ENCODE measurements at places on chromosomes 11 and 22. TPM values are rescaled to one million over a fixed set of nuclear protein-coding genes. Genes with fewer than 3 reads are reported as not detected.
A peak's percentile ranks its signal among the peaks of the same experiment; 100 is the strongest.

- peak; percentile 43 for DNase-seq
Observed at GRCh38 chr22:30047364-30047738, 32.9 kb upstream of the HORMAD2 start.

- DNase-seq, result no peak
Observed at GRCh38 chr22:44410451-44410991, 87.5 kb downstream of the RTL6 start.

DNA sequence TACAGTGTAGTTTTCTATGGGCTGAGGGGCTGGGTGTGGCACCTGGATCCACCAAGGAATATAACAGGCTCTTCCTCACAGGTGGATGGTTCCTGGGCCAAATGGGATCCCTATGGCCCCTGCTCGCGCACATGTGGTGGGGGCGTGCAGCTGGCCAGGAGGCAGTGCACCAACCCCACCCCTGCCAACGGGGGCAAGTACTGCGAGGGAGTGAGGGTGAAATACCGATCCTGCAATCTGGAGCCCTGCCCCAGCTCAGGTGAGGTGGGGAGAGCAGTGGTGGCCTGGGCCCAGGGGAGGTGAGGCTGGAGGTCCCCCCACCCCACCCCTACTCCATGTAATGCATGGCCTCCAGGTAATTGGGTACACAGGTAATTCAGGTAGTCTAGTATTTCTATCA, 20.7 kb downstream of the ADAMTS15 start:
- DNase-seq, result no peak

DNA sequence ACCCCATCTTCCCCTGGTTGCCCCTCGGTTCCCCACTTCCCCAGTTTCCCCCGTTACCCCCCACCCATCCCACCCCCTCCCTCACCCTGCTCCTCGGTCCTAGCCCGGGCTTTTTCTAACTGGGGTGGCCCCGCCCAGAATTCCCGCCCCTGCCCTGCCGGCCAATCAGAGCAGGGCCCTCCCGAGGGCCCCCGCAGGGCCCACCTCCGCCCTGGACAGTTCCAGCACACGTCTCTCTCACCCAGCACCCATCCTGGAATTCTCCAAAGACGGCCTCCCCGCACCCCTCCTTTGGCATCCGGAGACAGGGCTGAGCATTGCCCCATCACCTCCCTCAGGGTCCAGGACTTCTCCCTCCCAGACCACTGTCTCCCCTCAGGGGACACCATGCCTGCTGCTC, at the start of gene H19:
H19 (minus strand) TSS at position 88 of the 400 bp plus-strand sequence.
- DNase-seq, result no peak

- no peak for DNase-seq
Observed at GRCh38 chr11:126518972-126519690, 163.6 kb downstream of the ST3GAL4 start.

- peak; percentile 3 for DNase-seq
Observed at GRCh38 chr11:35662061-35662648, 420 bp upstream of the TRIM44 start.

DNA sequence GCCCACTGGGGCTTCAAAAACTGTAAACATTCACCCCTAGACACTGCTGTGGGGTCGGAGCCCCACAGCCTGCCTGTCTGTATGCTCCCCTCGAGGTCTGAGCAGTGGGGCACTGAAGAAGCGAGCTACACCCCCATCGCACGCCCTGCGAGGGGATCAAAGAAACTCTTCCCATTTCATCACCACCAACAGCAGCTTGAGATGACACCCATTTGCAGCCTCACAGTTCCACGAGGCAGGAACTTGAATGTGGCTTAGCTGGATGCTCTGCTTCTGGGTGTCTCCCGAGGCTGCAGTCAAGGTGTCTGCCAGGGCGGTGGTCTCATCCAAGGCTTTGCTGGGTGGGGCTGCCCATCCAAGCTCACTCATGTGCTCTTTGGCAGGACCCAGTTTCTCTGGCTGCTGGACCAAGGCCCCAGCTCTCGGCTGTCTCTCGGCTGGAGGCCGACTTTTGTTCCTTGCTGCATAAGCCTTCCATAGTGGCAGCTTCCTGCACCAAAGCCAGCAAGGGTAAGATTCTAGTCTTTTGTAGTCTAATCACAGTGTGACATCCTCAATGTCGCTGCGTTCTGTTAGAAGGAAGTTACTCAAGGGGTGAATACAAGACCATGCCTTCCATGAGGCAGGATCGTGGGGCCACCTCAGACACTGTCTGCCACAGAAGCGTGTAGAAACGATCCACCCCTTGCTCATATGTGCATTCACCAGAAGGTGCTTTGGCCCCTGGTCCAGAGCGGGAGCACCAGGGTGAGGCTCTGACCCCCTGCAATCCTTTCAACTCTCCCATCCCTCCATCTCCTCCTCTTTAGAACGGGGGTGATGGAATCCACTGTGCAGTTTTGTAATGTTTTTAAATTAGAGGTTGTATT, 46.2 kb upstream of the SEPTIN5 start:
- no peak for DNase-seq

DNA sequence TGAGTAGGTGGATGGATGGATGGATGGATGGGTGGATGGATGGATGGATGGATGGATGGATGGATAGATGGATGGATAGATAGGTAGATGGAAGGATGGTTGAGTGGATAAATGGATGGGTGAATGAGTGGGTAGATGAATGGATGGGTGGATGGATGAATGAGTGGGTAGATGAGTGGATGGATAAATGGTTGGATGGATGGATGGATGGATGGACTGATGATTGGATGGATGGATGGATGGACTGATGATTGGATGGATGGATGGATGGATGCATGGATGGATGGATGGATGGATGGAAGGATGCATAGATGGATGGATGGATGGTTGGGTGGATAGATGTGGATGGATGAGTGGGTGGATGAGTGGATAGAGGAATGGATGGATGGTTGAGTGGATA, 13.2 kb upstream of the SYT8 start:
- no peak for DNase-seq

DNA sequence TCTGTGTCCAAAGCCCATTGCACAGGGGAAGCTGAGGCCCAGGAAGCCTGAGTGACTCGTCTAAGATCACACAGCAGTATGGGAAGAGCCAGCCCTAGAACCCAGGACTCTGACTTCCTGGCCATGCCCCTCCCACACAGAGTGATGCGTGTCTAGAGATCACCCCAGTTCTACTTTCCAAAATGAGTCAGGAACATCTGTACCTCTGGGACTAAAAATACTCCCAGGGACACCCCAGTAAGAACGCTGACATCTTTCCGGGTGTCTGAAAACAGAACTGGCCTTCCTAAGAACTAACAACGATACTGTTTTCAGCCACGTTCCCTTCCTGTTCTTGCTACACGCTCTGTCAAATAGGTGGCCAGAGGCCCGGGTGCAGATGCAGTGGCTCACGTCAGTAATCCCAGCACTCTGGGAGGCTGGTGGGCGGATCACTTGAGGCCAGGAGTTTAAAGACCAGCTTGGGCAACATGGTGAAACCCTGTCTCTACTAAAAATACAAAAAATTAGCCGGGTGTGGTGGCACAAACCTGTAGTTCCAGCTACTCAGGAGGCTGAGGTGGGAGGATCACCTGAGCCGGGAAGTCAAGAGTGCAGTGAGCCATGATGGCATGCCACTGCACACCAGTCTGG, 21.7 kb upstream of the PDGFB start:
- DNase-seq, result no peak

DNA sequence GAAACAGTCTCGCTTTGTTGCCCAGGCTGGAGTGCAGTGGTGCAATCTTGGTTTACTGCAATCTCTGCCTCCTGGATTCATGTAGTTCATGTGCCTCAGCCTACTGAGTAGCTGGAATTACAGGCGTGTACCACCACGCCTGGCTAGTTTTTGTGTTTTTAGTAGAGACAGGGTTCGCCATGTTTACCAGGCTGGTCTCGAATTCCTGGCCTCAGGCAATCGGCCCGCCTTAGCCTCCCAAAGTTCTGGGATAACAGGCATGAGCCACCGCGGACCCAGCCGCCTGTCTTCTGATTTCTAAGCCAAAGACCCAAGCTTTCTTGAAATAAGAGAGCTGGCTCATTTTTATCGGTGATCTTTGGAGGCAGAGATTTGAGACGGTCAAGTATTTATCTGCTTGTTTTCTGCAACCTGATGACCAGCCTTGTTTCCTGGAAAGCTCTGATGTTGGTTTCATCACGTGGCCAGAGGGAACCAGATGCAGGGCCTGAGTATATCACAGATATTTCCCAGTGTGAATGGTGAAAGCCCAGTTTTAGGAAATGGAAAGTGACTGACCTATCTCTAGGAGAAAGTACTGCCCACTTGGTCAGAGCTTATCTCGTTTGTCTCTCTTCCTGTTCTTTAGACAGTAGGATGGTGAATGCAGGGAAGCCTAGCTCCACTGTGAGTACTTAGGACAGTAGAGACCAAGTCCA, 5.7 kb upstream of the SIDT2 start:
- peak; percentile 70 for DNase-seq

DNA sequence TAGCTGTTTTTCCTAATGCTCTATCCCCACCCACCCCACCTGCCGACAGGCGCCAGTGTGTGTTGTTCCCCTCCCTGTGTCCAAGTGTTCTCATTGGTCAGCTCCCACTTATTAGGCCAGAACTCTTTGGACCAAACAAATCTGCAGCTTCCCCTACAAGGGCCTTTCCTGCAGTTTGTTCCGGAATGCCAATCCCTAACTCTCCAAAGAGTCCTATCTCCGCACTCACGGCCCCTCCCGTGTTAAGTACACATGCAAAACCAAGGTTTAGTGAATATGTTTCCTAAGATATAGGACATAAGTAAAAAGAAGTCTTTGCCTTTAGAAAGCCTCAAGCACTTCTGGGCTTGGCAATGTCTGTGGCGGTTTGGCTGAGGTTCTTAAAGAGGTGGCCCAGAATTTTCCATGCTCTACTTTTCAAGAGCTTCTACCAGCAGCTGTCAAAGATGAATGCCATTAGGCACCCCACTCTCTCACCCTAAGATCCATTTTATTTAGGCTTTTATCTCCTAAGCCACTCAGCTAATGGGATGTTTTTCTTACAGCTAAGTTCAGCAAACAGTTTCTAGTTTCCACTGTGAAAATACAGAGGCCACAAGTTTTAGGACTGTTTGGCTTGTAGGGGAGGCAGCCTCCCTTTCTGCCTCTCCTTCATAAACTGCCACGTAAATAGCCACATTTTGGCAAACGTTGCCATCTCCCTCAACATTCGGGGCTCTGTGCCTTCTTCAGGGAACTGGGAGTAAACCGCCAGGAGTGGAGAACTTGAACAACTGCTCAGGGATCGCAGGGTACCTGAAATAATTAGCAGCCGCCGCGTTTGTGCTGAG, 1.6 kb downstream of the CD59 start:
- peak; percentile 43 for DNase-seq

DNA sequence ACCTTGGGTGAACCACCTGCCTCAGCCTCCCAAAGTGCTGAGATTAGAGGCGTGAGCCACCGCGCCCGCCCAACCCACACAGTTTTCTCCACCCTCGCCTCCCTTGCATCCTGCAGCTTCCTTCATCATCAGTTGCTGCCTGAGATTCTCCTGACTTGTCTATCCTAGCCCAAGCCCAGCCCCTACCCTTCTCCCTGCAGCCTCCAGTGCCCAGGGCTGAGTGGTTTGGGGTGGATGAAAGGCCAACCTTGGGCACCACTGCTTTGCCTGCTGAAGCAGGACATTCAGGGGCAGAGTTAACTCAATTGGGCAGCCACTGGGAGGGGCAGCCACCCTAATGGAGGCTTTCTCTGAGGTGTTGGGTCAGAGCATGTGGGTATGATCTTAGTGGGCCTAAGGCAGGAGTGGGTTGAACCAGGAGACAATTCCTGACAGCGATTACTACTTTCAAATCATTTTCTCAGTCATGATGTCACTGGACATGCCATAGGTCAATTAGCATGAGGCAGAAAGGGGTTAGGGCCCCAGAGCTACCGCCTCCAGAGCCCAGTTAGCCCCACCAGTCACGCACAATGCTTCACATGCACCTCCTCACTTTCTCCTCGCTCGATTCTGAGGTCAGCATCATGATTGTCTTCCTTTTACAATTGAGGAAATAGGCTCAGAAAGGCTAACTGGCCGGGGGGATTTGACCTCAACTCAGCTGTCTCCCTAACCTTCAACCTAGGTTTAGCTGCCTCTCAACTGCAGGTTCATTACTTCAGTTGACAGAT, 1.0 kb upstream of the FKBP2 start:
- no peak for DNase-seq

- no peak for DNase-seq
Observed at GRCh38 chr11:80502511-80502910, 1061.7 kb upstream of the TENM4 start.

GRCh38 chr22:23270798-23271596, 90.7 kb downstream of the BCR start:
- no peak for DNase-seq

GRCh38 chr11:67504950-67505581, at the start of gene PITPNM1:
Gene PITPNM1 (minus strand): TSS chr11:67505363. CDS start chr11:67504180, 1,183 bp downstream.
- DNase-seq, result peak; percentile 67

- DNase-seq, result no peak
Observed at GRCh38 chr11:60563553-60564235, 48.5 kb downstream of the MS4A13 start.

- peak; percentile 39 for DNase-seq
Observed at GRCh38 chr11:134915212-134915611, 503.2 kb upstream of the B3GAT1 start.

- no peak for DNase-seq
Observed at GRCh38 chr11:829847-830294, 2.2 kb downstream of the CRACR2B start.

- no peak for DNase-seq
Observed at GRCh38 chr22:17411213-17411612, 42.0 kb downstream of the CECR2 start.

DNA sequence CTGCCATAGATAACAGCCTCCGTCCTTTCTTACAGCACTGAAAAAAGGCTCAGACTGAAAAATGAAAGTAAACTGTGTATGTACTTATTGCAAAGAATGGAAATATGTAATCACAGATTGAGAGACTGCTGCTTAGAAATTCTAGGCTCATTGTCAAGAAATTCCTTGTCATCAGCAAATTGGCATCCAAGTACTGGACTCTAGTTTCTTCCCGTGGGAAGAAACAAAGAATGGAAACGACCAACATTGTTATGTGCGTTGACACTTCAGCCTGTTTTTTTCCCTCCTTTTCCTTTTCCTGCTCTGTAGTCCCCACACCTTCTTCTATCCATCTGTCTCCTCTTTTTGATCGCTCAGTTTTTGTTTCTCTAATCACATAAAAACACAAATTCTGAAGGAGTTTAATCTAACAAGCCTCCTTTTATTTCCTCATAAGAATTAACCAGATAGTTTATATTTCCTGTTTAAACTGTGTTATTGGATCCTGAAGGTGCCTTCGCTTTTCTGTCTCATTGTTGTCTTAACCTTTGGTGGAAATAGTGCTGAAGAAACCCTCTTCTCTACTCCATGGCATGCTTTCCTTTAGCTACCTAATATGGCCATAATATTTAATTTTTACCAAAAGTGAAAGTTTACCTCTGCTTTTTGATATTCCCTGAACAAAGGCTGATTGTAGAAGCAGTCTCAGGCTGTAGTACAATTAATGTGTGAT, 20.0 kb upstream of the CASP12 start:
- DNase-seq, result no peak

Gene CCDC15
- total RNA-seq, result 0.33 TPM

Gene ROBO3
- total RNA-seq, result 19.8 TPM

Gene MORC2
- 21.6 TPM for total RNA-seq

Gene CYP2R1
- total RNA-seq, result 19.4 TPM

Gene KCNJ11
- total RNA-seq, result 18.9 TPM

Gene RPS6KA4
- 44.9 TPM for total RNA-seq

Gene AMOTL1
- total RNA-seq, result 39.9 TPM

Gene IFTAP
- total RNA-seq, result 139 TPM

Gene TAGLN
- 293 TPM for total RNA-seq

Gene OR10D3
- total RNA-seq, result not detected

Gene DDIAS
- 1.3 TPM for total RNA-seq

Gene OR6T1
- total RNA-seq, result not detected

Gene DENND5A
- total RNA-seq, result 53.9 TPM
